ENCODE measurements at places on chromosomes 2 and 18.

DNA sequence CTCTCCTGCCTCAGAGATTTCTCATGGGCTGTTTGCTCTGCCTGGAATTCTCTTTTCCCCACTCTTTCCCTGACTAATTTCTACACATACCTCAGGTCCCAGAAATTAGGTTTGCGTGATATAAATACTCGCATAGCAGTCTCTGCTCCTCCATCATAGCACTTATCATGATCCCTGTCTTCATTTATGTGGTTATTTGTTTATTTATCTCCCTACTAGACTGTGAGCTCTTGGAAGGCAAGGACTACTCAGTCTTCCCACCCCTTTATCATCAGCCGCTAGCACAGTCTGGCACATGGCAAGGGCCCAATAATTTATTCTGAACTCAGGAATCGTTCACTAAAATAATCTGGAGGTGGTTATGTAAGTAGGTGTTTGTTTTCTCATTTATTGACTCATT lies 79.3 kb downstream of the ADCYAP1 start:
- no peak for DNase-seq

DNA sequence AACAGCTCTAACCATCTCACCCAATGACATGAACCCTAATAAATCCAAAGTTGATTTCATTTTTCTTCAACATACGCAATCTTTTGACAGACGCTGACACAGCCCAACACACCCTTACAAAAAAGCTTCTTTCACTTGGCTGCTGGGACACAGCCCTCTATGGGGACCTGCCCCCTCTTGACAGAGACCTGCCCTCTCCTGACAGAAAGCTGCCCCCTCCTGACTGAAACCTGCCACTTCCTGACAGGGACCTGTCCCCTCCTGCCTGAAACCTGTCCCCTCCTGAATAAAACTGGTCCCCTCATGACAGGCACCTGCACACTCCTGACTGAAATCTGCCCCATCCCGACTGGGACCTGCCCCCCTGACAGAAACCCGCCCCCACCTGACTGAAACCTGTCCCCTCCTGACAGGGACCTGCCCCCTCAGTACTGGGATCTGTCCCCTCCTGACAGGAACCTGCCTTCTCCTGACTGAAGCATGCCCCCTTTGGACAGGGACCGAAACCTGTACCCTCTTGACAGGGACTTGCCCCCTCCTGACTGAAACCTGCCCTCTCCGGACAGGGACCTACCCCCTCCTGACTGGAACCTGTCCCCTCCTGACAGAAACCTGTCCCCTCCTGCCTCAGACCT lies 87.9 kb downstream of the PXDN start:
- DNase-seq: no peak

DNA sequence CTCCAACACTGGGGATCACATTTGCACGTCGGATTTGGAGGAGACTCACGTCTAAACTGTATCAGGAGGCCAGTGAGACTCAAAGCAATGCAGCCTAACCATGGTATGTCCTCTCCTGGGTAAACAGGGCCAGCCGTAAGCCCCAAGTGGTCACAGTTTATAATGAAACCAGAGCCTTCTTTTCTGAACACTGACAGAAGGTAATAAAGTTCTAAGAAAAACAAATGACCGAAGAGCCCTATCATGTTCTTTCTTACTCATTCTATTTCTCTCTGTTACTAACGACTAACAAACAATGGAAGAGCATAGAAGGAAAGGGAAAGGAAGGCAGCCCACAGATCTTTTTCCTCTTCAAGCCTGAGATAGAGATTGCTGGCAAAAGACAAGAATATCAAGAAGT lies 796.8 kb upstream of the SOX11 start:
- DNase-seq: no peak

DNA sequence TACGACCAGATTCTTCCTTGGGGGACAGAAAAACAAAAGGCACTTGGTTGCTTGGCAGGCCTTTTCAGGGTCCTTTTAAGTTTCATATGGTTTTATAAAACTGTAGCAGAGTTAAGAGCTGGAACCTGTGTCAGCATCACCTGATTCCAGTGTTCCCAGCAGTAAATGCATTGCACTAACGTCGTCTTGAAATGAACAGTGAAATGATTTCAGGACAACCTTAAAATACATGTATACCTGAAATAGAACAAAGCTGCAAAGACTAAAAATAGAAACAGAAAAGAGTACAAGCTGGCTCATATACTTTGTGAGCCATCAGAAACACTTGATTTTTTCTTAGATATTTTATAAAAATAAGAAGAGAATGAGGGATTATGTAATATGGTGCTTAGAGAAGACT lies 51.9 kb downstream of the ACSL3 start:
- DNase-seq: no peak

DNA sequence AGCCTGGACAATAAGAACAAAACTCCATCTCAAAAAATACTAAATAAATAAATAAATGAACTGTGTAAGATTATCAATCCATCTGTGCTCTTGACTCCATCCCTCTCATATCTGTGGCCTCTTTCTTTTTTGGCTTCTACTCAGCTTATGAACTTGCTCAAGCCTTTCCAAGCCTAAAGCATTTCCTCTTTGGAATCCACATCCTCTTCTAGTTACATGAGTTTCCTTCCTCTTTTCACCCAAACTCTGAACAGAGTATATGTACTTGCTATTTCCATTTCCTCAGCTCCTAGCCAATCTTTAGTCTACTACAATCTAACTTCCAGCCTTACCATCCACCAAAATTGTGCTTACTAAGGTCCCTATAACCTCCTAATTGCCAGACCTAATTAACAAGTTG lies 2.5 kb upstream of the DNAJC10 start:
- DNase-seq: no peak

DNA sequence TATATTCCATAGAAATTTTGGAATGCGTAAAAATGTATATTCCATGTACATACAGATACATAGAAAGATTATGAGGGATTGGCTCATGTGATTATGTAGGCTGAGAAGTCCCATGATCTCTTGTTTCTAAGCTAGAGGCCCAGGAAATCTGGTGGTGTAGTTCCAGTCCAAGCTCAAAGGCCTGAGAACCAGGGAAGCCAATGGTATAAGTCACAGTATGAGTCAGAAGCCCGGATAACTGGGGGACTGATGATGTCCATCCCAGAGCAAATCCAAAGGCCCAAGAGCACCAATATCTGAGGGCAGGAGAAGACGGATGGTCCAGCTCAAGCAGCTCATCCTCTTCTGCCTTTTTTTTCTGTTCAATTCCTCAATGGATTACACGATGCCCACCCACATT lies 385.0 kb upstream of the KLHL29 start:
- DNase-seq: no peak

GRCh38 chr18:32910694-32911296 lies 138.0 kb upstream of the KLHL14 start:
- no peak for DNase-seq

DNA sequence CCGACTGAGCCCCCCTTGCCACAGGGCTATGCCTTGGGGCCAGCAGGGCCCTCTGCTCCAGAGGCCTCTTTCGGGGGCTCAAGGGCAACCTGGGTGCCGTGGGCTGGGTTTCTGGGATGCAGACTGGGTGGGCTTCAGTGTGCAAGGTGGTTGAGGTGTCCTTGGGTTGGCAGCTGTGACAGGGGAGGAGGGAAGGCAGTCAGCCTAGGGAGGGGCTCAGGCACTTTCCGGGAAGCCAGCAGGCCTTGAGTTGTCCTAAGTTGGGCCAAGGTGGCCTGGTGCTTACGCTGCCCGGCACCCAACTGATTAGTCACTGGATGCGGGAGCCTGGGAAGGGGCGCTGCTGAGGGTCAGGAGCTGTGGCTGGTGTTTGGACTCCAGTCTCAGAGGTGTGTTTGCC lies 199.5 kb downstream of the TWIST2 start:
- no peak for DNase-seq

DNA sequence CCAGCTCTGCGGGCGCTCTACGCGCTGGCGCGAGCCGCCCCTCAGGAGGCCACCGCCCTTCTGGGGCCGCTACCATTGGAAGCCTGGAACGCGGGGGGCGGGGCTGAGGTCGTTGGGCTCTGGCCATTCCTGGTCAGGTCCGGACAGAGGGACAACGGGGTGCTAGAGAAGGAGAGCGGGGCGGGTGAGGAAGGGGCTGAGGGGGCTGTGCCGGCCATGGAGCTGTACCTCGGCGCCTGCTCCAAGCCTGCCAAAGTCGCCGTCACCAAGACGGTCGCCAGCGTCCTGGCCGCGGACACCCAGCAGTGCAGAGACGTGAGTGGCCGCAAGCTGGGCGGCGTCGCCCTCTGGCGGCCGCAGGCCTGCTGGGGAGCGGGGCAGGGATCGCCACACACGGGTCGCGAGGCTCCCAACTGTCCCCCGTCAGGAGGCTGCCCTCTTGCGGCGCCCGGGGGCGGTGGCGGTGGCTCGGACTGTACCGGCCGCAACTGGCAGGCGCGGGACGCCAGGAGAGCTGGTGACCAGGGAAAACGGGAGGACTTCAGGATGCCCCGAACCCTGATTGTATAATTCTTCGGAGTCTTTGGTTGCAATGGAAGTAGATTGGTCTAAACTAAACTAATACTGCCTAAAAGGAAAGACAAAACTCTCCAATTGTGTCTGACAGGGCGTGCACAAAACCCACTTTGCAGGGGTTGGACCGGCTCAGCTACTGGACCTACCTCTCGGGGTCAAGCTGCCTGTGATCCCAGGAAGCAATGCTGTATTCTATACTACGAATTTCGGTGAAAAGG lies at the start of gene FSIP2:
Gene FSIP2 (plus strand): TSS at position 126 of the 794 bp plus-strand sequence. CDS start 91 bp downstream, at position 217.
- DNase-seq: no peak

DNA sequence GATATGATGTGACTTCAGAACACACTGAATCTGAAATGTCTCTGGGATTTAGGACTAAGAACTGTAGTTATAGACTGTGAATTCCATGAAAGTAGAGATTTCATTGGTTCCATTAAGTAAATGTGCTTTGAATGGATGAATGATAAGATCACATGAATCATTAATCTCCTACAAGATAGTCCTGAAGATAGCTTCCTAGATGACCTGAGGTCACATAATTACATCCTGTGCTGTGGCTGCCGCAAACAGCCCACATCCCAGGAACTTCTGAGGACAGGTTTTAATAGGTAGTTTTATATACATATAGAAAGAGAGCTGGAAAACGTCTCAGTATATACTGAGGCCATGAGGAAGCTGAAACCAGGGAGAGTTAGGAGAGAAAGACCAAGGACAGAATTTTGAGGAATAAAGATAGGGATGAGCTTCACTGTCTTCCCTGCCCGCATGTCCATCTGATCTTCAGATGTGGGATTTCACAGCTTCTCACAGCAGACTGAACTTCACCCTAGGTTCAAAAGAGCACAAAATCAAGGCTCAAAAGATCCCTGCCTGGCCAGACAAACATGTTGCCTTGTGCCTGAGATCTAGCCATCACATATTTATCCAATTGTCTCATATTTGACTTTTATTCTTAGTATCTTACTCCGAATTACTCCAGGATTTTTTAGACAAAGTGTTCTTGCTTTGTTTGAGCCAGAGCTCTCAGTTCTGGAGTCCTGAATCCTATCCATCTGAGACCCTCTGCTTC lies 188.2 kb downstream of the IRS1 start:
- DNase-seq: no peak

Data from DMS79 treated with DMSO at 0.1 percent for 48 hours (cell line).